ENCODE measurements at places on chromosomes 4 and X.

GRCh38 chr4:24630937-24631336 is 46.6 kb upstream of the DHX15 start:
- DNase-seq = no peak

- no peak for DNase-seq
Observed at GRCh38 chr4:77202491-77202890, 45.5 kb downstream of the CCNG2 start.

DNA sequence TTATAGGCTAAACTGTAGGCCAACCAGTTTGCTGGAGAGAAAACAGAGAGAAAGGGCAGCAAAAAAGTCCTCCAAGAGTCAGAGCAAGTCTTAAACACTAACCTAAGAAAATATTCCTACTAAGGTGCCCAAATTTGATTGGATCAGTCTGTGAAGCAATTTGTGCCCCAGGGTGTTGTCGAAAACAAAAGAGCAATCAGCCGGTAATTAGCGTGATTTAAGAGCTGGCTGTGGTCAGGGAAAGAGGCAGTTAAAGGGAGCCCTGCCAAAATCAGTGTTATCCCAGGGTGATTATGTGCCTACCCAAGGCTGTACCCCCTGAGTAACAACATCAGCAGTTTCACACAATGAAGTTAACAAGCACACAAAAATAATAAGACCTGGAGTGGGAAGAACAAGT is 6.4 kb upstream of the BRWD3 start:
- DNase-seq = no peak

- DNase-seq = no peak
Observed at GRCh38 chrX:95071621-95072020, 1397.6 kb downstream of the FAM133A start.

- no peak for DNase-seq
Observed at GRCh38 chr4:138298866-138299265, 56.7 kb upstream of the SLC7A11 start.

DNA sequence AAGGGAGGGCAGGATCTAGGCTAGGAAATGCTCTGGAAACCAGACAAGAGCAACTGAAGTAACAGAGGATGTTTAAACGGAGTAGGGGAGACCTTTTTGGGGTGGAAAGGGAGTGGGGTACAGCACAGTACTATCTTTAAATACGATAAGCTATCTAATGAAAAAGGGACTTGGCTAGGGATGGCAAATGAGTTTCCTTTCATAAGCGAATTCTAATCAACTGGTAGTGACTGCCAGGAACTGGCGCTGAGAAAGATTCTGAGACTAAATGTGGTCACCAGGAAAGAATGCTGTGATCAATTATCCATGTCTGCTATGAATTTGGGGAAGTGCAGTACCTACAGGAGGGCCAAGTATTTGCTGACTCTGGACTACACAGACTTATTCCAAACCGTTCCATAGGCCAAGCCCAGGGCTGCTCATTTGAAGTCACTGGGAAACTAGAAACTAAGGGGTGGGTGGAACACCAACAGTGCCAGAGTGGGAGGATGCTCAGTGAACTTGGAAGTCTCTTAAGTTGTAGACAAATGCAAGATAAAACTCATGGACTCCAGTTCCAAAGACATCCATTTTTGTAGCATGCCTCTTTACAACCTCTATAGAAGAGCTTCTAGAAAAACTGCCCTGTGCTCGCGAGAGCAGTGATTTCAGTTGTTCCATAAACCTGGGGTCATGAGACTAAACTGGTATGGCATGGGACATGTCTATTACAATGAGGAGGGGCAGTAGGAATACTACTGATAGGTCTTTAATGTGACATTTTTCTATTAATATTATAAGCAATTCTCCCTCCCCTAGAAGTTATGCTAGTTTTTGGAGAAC is 2.0 kb downstream of the TRAPPC2 start:
- DNase-seq = no peak

GRCh38 chrX:155899366-155899765 is 18.2 kb downstream of the VAMP7 start:
- DNase-seq = no peak

DNA sequence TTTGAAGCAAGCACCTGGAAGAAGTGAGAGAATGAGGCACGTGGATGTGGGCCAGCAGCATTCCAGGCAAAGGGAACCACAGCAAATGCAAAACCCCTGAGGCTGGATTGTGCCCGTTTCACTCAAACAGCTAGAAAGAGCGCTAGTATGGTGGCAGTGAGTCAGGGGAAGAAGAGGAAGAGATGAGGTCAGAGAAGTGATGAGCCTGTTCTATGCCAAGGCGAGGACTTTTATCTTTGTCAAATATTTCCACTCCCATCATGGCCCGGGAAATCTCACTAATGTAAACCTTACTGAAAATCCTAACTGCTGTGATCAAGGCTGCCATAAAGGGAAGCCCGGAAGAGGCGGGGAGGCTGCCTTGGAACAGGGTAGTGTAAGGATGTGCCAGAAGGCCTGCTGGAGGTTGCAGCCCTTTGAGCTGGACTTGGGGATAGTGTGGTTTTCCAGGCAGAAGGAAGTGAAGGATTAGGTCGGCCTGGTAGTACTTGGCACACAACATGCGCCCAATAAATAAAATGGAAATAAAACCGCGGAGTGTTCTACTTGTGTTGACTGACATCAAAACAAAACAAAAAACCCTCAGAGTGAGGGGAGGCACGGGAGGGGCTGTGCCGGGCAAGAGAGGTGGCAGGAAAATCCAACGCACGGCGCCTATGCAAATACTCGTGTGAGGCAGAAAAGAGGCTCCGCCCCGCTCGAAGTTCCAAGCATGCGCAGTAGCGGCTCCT is 1.2 kb upstream of the CDK16 start:
- DNase-seq = peak; percentile 10

DNA sequence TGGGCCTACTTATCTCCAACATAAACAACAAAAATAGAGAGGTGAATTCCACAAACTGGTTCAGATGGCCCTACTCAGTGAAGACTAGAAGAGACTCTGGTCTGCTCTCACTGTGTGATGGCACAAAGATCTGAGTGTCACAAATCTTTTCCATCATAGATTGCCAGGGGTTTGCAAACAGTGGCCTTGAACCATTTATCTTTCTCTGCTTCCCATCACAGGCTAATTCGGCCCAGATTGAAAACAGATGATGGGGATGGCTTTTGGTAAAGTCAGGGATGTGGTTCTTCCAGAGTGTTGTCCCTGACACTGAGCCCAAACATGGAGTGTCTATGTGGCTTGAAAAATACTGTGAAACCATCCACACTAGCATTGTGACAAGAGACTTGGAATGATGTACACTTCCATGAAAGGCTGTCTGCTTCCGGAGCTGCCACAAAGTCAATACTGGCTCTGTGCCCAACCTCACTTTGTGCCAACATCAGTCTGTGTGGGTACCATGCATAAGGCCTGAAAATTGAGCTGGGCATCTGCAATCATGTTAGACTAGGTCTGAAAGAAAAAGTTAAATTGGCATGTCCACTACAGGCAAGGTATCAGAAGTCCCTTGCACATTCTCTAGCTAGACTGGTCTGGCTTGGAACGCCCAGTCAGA is 25.2 kb upstream of the PLAC1 start:
- DNase-seq = no peak

DNA sequence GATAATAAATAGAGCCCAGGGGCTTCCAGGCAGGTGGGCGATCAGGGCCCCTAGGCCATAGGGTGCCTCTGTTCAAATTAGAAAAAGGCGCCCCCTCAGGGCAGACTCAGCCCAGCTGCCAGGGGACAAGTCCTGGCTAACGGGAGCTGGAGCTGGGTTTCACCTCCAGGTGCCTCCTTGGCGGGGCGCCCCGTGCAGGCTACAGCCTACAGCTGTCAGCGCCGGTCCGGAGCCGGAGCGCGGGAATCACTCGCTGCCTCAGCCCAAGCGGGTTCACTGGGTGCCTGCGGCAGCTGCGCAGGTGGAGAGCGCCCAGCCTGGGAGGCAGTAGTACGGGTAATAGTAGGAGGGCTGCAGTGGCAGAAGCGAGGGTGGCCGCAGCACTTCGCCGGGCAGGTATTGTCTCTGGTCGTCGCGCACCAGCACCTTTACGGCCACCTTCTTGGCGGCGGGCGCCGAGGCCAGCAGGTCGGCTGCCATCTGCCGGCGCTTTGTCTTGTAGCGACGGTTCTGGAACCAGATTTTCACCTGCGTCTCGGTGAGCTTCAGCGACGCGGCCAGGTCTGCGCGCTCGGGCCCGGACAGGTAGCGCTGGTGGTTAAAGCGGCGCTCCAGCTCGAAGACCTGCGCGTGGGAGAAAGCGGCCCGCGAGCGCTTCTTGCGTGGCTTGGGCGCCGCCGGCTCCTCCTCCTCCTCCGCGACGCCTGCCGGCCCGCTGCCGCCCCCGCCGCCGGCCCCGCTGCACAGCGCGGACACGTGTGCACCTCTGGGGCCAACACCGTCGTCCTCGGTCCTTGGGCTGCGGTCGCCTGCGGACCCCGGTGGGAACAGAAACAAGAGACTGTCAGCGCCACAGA is 2.4 kb downstream of the NKX3-2 start:
- no peak for DNase-seq

DNA sequence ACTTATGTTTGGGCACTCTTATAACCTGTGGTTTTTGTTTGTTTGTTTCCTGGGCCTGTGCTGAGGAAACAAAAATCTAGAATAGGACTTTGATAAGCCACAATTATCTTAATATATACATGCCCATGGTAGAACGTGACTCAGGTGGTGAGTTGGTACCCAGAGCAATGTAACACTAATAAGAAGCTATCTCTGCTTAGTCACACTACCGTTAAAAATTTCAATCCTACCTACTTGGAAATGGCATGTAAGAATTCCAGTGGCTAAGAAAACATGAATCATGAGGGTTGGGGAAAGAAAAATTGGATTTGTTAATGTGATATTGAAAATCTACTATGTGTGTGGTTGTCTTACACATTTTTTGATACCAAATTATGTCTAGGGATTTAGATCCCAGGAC is 30.5 kb upstream of the ADGRG2 start:
- no peak for DNase-seq

GRCh38 chr4:56655209-56655626 is 25.9 kb downstream of the HOPX start:
- DNase-seq = no peak

- DNase-seq = no peak
Observed at GRCh38 chr4:5888222-5889001, 4.5 kb downstream of the CRMP1 start.

DNA sequence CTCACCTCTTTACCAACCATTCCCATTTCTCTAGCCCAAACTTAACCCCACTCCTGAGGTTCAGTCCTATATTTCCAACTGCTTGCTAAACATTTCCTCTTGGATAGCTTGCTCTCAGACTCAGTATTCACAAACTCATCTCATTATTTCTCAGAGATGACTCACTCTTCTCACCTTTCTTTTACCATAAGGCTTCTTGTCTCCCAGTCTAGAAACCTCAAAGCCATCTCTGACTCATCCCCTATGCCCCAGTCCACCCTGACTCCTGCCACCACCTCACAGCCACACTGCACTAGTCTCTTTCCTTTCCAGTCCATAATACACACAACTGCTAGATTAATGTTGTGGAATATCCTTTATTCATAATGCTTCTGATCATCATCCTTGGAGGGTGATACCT is 4.8 kb downstream of the FRMPD3 start:
- DNase-seq = no peak

DNA sequence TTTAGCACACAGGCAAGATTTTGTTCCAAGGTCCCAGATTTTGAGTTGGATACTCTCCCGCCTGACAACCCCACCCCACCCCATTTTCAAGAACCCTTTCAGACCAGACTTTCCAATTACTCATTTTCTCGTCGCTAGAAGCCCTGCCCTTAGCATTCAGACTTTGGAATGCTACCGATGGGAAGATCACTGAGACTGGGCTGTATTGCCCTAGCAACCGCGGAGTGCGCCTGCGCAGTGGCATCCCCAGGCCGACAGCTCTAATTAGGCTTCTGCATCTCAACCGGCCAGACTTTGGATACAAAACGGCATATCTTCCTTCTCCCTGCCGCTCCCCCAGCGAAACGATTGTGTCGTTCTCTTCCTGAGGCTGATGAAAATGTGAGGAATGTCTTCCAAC is 3.4 kb downstream of the MAGEE2 start:
- no peak for DNase-seq

DNA sequence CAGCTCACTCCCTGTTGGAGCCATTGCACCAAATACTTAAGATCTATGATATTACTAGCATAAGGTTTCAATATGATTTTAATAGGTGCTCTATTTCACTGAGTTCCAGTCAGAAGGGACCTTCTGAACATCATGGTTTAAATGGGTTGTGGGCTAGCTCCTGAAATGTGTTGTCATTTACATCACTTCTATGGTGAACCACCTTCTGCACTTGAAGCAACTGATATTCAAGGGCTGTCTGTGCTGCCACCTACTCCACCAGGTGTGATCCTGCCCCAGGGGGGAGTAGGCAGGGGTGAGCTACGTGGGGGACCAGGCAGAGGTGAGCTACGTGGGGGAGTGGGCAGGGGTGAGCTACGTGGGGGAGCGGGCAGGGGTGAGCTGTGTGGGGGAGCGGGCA is 35.2 kb downstream of the RNF175 start:
- no peak for DNase-seq

GRCh38 chrX:136779346-136779781 is 1.4 kb downstream of the ARHGEF6 start:
- no peak for DNase-seq

- no peak for DNase-seq
Observed at GRCh38 chrX:100673397-100673953, 29.5 kb downstream of the SRPX2 start.

DNA sequence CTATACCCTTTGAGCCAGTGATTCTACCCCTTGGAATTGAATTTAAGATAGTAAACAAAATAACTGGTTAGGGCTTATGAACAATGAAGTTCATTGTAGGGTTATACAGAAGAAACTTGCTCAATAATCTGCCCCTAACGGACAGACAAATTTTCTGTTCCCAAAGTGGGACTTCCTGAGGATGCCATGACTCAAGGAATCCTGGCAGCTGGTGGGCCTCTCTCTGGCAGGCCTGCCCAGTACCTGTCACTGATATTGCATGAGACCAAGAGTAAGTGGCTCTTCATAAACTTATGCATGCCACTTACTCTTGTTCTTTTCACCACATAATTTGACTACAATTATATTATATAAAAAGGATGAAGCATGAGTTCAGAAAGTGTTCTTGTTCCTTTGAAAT is 41.5 kb downstream of the GPRIN3 start:
- no peak for DNase-seq

DNA sequence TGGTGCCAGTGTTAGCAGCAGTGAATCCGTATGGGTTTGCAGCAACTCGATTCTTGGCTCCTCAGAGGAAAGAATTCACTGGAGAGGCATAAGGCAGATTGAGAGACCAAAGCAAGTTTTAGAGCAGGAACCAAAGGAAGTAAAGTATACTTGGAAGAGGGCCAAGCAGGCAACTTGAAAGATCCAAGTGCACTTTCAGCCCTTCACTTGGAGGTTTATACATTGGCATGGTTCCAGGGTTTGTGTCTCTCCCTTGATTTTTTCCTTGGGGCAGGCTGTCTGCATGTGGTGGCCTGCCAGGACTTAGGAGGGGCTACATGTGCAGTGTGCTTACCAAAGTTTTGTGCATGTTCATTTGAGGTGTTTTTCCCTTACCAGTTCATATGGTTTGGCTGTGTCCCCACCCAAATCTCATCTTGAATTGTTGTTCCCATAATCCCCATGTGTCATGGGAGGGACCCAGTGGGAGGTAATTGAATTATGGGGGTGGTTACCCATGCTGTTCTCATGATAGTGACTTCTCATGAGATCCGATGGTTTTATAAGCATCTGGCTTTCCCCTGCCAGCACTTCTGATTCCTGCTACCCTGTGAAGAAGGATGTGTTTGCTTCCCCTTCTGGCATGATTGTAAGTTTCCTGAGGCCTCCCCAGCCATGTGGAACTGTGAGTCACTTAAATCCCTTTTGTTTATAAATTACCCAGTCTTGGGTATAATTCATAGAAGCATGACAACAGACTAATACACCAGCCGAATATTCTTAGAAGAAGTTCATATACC is 86.2 kb upstream of the TSPAN5 start:
- no peak for DNase-seq

Measured in T-helper 22 cell (primary cell).